A549 (cell line): ENCODE measurements at places on chromosomes 1 and 21. TPM values are rescaled to one million over a fixed set of nuclear protein-coding genes. Genes with fewer than 3 reads are reported as not detected.

Gene ZNF683
- polyA plus RNA-seq, result not detected in 3 replicates

Gene PPIH
- polyA plus RNA-seq, result 55.8 to 68.0 TPM (median 59.0 TPM) in 3 replicates

Gene LAMTOR2
- 151 to 171 TPM (median 166 TPM) in 3 replicates for polyA plus RNA-seq

Gene CFAP107
- polyA plus RNA-seq, result not detected in 3 replicates

Gene ETNK2
- polyA plus RNA-seq, result 2.3 to 3.5 TPM (median 3.4 TPM) in 3 replicates

Gene DCST1
- not detected in 3 replicates for polyA plus RNA-seq

Gene HSF2BP
- 1.7 to 2.3 TPM (median 1.7 TPM) in 3 replicates for polyA plus RNA-seq

Gene MASP2
- 0.08 to 0.25 TPM (median 0.12 TPM) in 3 replicates for polyA plus RNA-seq

Gene TMED5
- 38.1 to 44.5 TPM (median 40.4 TPM) in 3 replicates for polyA plus RNA-seq

Gene MX2
- polyA plus RNA-seq, result 0.05 TPM in 1 of 3 replicates, not detected in the others

Gene S100A1
- polyA plus RNA-seq, result 0.67 to 0.97 TPM (median 0.88 TPM) in 3 replicates

Gene PTGFR
- not detected in 3 replicates for polyA plus RNA-seq

Gene GJB4
- polyA plus RNA-seq, result 0.04 to 0.07 TPM in 2 of 3 replicates, not detected in the other

Gene ADAMTS5
- not detected in 3 replicates for polyA plus RNA-seq

Gene ODR4
- polyA plus RNA-seq, result 17.1 to 18.1 TPM (median 18.0 TPM) in 3 replicates

Gene FMO3
- not detected in 3 replicates for polyA plus RNA-seq

Gene SSX2IP
- 13.7 to 15.2 TPM (median 14.8 TPM) in 3 replicates for polyA plus RNA-seq

Gene SLC9C2
- not detected in 3 replicates for polyA plus RNA-seq

Gene GNG4
- polyA plus RNA-seq, result 8.1 to 10.5 TPM (median 9.9 TPM) in 3 replicates

Gene HTR6
- 0.13 to 0.30 TPM (median 0.21 TPM) in 3 replicates for polyA plus RNA-seq

Gene RIMS3
- polyA plus RNA-seq, result 1.3 to 1.6 TPM (median 1.5 TPM) in 3 replicates

Gene PRR9
- polyA plus RNA-seq, result not detected in 3 replicates

Gene PSEN2
- 22.0 to 23.4 TPM (median 23.4 TPM) in 3 replicates for polyA plus RNA-seq

Gene HES2
- polyA plus RNA-seq, result 0.75 to 1.3 TPM (median 0.79 TPM) in 3 replicates

Gene ADCY10
- polyA plus RNA-seq, result 0.03 to 0.08 TPM (median 0.04 TPM) in 3 replicates

Gene PTPRF
- polyA plus RNA-seq, result 68.3 to 75.4 TPM (median 68.5 TPM) in 3 replicates

Gene EPB41
- polyA plus RNA-seq, result 4.4 to 4.9 TPM (median 4.8 TPM) in 3 replicates

Gene KCNK2
- polyA plus RNA-seq, result 0.04 to 0.07 TPM (median 0.07 TPM) in 3 replicates

Gene FAM110D
- polyA plus RNA-seq, result 0.04 to 0.05 TPM (median 0.04 TPM) in 3 replicates

Gene LZIC
- polyA plus RNA-seq, result 24.5 to 28.6 TPM (median 26.2 TPM) in 3 replicates

Gene RNU1-4
- 6.5 to 8.5 TPM (median 6.6 TPM) in 3 replicates for polyA plus RNA-seq

Gene IL19
- polyA plus RNA-seq, result not detected in 3 replicates

Gene NMNAT2
- polyA plus RNA-seq, result 0.63 to 0.88 TPM (median 0.72 TPM) in 3 replicates

Gene PADI2
- 1.1 to 1.5 TPM (median 1.3 TPM) in 3 replicates for polyA plus RNA-seq

Gene DLGAP3
- 0.04 to 0.07 TPM (median 0.05 TPM) in 3 replicates for polyA plus RNA-seq

Gene LCE1B
- polyA plus RNA-seq, result not detected in 3 replicates

Gene RHD
- polyA plus RNA-seq, result not detected in 3 replicates
